ENCODE measurements at places on chromosomes 7 and 10.

DNA sequence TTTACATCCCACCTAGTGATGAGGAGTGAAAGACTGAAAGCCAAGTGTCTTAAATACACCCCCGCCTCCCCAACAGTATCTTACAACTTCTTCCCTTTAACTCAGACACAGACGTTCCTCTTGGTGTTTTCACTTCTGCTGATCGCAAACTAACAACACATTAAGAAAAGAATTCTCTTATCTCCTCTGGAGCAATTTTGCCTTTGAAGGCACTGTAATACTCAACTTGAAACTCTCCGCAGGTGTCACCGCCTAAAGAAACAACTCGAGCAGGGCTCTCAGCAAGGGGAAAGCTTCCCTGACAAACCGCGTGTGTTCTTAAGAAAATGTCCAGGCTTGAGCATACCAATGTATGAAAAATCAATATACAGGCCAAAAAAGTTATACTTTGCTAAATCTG is 452 bp downstream of the SEMA3C start:
- DNase-seq: peak; percentile 72

DNA sequence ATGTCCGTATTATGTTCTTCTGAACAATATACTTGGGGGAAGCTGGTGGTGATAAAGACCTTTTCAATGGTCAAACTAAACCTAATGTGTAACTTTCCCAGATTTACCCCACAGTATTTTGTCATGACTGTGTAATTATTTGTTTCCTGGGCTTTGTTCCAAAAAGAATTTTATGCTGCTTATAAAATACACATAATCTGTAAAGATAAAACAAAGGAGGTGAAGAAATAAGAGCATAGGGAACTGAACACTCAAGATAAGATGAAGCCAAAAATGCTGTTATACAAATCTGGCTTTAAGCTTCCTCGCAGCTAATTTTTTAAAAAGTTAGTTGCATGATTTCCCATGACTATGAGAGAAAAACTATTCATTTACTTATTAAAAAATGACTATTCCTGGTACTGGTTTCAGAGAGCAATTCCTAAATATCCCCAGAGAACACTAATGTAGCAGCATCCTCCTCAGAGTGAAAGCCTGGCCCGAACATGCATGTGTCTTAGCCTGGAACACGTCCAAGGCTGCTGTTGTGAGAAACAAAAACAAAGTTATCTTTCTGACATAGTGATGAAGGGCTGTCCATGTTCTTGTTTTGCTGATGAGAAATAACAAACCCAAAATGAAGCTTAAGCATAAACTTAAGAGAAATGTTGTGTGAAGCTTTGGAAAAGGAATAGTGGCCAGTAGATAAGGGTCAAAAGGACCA is 33.9 kb downstream of the MALSU1 start:
- DNase-seq: no peak

DNA sequence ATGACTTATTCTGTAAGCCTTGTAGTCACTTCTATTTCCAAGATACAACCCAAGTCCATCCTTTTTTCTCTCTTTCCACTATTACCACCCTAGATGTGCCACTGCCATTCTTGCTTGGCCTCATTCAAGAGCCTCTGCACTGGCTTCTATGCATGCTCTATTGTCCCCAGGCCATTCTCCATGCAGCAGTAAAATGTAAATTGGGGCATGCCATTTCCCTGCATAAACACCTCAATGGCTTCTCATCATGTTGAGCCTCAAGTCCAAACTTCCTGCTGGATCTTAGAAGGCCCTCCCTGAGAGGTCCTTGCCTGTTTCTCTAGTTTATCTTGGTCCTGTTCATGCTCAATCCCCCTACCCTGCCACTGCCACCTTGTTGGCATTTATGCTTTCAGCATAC is 23.2 kb upstream of the WDFY4 start:
- DNase-seq: no peak

- peak; percentile 71 for DNase-seq
These were observed 26.5 kb upstream of the CCDC126 start for GRCh38 chr7:23570592-23571200.

GRCh38 chr10:123450956-123451605 is 215.1 kb upstream of the GPR26 start:
- no peak for DNase-seq

DNA sequence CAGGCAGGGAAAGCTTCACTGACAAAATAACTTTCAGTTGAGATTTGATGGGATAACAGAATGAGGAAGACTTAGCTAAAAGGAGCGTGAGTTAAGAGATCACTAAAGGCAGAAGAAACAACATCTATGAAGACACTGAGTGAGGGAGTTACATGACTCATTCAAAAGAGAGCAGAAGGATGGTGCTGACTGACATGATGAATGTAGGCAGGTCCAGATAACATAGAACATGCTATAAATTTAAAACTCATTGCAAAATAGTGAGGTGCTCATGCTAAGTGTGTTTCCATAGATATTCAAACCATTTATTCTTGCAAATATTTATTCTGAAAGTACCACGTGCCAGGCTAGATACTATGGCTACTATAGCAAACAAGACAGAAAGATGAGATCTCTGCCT is 116.4 kb upstream of the DGKB start:
- no peak for DNase-seq

- DNase-seq: no peak
These were observed 37.7 kb downstream of the RAB19 start for GRCh38 chr7:140441519-140441918.

- peak; percentile 36 for DNase-seq
These were observed 26.8 kb upstream of the SORCS3 start for GRCh38 chr10:104614245-104614831.

GRCh38 chr10:77970869-77971803 is 44.6 kb upstream of the DLG5 start:
- DNase-seq: no peak

- no peak for DNase-seq
These were observed 82.5 kb downstream of the NDUFB2 start for GRCh38 chr7:140778975-140779374.

DNA sequence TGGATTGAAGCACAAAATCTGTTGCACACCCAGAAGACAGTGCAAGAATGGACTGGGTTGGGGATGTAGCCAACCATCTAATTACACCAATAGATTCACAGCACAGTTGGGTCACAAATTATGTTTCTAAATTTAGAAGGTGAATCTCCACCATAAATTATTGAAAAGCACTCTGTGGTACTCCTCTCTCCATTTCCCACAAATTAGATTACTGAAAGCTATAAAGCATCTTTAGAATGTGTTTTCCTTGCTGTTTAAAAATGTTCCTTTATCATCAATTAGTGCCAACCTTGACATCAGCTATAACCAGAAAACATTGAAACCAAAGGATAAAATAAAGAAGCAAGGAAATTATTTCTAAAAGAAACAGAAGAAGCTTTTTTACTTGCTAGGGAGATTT is 39.9 kb upstream of the HDAC9 start:
- no peak for DNase-seq

- peak; percentile 36 for DNase-seq
These were observed 24.1 kb downstream of the GRIFIN start for GRCh38 chr7:2452074-2452507.

DNA sequence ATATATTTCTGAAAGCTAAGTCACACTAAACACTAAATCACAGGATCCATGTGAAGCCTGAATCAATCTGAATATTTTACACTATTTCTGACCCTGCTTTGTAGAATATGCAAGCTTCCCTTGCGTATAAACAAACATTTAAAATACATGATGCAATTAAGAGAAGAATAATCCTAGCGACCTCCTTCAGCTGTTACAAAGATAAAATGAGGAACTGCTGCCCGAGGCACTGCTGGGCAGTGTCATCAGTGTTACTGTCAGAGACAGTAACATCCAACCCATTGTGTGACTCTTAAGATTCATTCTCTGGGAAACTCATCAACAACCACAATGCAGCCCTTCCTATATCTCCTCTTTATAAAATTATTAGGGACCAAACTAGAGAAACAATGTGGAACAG is 61.6 kb downstream of the COBL start:
- no peak for DNase-seq
